Dermis microvascular lymphatic vessel endothelial cell (primary cell): ENCODE measurements at places on chromosomes 1 and 21. TPM values are rescaled to one million over a fixed set of nuclear protein-coding genes. Genes with fewer than 3 reads are reported as not detected.

FAM110D gene
- total RNA-seq = 4.1 and 7.1 TPM in 2 replicates

CITED4 gene
- total RNA-seq = 2.8 and 3.4 TPM in 2 replicates

FLG2 gene
- total RNA-seq = not detected in 2 replicates

RCC2 gene
- total RNA-seq = 72.0 and 80.2 TPM in 2 replicates

LCE1C gene
- total RNA-seq = not detected in 2 replicates

HTR6 gene
- total RNA-seq = under 0.01 and 0.13 TPM in 2 replicates

NBPF10 gene
- total RNA-seq = 0.51 and 0.89 TPM in 2 replicates
